ENCODE measurements at places on chromosomes 1 and 21.

DNA sequence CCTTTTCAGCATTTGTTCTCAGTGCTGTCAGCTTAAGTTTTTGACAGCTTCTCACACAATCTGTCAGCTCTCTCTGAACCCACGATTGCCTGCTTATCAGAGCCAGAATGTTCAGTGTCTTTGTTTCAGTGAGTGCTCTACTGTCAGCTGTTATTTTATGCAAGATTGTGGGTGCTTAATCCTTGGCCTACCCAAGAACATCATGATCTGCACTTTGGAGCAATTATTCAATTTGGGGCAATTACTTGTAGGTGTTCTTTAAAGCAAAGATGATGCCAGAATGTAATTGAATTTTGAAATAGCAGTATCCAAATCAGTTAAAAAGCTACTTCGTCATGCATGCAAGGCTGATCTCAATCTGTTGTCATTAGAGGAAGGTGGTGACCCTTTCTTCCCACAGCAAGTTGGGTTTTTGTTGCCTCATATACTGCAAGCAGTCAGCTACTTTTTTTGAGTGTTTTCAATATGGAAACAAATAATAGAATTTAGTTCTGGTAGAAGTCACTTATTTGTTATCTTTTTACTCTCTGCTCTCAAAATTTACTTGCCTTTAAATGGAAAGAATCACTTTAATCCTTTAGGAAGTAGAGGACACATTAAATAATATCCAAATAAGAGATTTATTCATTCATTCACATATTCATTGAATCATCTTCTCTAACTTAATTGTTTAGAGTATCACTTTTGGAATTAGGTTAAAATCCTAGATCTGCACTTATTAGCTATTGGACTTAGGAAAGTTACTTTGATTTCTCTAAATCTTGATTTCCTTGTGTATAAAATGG is 253.5 kb upstream of the CACYBP start:
- DNase-seq, result no peak

- no peak for DNase-seq
Measured at GRCh38 chr1:78617615-78618026, 2.6 kb upstream of the IFI44L start.

- no peak for DNase-seq
Measured at GRCh38 chr1:234866007-234866866, 256.3 kb upstream of the IRF2BP2 start.

DNA sequence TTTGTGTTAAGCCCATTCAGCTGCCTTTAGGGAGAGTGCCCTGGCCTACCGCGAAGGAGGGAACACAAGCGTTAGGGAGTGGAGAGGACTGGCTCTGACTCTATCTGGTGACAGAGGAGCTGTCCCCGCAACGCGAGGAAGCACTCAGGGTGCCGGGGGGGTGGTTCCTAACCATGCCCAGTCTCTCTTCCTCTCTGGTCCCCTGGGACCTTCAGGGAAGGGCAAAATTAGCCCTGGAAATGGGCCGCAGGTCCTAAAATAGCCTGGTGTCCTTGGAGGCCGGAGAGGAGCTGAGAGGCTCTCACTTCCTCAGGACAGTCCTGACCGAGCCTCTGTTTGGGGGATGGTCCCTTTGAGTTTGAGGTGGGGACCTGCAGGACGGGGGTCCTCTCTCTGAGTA is 5.8 kb downstream of the SLC45A1 start:
- DNase-seq, result no peak

DNA sequence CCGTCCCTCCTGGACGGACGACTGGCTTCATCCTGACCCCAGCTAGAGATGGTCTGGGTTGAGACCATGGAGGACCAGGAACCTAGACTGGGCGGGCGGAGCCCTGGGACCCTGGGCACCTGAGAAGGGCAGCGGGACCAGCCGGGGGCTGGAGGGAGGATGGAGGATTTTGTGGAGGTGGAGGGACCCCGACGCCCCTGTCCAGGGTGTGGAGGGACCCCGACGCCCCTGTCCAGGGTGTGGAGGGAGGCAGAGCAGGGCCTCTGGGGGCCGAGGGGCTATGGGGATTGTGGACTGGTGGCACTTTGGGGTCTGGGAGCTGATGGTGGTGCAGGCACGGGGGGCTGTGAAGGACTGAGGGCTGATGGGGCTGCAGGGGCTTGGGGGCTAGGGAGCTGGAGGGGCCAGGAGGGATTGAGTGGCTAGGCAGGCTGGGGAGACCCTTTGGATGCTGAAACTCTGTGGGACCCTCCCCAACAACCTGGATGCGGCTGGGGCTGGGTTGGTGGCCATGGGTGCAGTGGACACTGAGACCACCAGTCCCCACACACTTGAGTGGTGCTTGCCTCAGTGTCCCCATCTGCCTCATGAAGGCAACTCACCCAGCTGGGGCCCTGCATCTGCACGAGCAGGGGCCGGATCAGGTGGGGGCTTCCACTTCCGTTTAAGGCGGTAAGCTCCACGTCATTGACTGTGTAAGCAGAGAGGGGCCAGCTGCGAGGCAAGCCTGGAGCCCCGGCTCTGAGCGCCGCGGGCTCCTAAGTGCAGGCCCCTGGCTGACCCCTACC is 7.4 kb downstream of the GJC2 start:
- no peak for DNase-seq

DNA sequence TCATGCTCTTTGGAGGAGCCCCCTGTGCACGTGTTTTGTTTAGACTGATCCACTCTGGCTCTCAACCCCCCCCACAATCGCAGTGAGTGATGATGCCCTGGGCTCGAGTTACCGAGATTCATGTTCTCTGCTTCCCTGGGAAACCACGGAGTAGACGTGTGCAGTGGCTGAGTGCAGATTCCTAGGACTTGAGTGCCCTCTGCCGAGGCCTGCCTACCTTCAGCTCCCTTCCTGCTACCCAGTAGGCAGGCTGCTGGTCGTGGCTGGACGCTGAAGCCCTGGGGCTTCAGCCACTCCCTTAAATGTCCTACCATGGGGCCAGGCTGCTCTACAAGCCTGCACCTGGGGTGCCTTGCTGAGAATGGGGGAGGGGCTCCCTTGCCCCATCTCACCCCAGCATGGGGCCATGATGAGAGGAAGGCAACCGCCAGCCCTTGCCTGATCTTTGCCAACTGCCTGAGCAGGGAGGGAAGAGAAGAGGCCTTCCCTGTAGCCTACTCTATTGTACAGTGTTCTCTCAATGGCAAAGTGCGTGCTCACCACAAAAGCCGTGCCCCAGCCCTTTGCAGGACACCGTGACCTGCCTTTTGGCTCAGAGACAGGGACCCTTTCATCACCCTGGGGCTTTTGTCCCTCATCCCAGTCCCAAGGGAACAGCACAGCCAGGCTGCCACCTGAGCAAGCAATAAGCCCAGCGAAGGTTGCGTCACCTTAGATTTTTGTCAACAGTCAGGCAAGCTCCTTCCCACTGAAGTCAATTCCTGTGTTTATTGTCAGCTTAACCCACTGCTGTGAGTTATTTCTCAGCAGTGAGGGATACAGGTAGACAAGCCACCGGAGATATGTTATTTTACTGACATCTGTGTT is 4.1 kb upstream of the GRIK3 start:
- DNase-seq, result no peak

- DNase-seq, result no peak
Measured at GRCh38 chr1:64934115-64934877, 32.1 kb downstream of the JAK1 start.

DNA sequence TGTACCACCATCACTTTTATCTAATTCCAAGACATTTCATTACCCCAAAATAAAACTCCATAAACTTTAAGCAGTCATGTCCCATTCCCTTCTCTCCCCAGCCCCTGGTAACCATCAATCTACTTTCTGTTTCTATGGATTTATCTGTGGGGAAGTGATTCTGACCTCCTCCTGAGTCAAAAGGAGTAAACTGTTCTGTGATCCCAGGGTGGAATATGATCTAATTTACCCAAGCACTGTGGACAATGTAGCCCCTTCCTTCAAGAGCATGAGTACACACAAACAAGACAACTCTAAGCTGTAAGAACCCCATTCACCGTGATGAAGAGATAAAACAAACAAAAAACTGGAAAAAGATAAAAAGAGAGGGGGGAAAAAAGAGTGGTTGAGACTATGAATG is 77.9 kb downstream of the PLPP3 start:
- DNase-seq, result no peak

DNA sequence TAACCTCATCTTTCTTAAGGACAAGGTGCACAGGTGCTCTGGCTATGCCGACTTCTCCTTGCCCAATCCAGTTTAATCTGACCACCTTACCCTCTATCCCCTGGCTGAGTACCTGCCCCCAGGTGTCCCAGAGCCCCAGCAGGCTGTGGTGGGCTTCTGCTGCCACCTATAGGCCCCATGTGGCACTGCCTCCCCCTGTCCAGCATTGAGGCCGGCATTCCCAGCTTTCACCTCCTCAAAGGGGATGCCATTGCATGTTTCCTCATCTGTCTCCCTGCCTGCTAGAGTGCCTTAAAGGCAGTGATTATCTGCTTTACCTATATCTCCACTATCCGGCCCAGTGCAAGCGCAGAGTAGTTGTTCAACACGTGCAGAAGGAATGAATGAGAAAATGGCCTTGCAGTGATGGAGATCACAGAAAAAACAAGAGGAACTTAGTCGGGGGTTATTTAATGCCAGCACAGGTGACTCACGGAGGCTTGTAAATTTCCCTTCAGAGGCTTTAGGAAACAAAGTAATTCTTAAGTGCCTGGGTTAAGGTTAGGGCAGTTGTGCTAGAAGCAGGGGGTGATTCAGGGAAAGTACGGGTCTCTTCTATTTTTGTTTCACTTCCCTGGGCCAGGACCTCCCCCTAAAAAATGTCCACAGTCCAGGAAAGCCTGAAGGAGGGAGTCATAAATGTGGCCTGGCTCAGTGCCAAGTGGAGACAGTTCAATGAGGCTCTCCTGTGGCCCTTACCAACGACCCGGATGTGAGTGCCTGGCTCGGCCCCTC is 131.8 kb upstream of the NGF start:
- no peak for DNase-seq

DNA sequence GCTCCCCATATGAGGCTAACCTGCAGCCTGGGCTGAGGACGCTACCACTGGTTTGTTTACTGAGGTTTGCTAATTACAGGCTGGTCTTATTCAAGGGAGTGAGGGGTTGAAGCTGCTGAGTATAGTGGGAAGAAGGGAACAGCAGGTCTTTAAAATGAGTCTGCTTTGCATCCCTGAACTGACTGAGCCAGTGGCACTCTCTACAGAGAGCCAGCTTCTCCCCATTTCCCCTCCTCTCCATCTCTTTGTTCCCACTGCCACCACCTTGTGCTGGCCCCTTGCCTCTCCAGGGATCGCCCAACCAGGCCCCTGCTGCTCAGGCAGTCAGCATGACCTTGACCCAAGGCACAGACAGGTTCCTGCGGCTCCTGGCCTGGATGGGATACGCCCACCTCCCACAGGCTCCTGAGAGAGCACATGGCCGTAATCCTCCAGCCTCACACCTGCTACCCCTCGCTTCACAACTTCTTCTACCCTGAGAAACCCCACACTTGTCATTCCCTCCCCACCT is 45.0 kb downstream of the IER5 start:
- no peak for DNase-seq
